ENCODE measurements at places on chromosomes 16 and 17.

- DNase-seq: no peak
These were observed 69.0 kb downstream of the CNTNAP4 start for GRCh38 chr16:76346210-76346609.

- DNase-seq: no peak
These were observed 193.7 kb upstream of the TBX2 start for GRCh38 chr17:61205931-61206330.

DNA sequence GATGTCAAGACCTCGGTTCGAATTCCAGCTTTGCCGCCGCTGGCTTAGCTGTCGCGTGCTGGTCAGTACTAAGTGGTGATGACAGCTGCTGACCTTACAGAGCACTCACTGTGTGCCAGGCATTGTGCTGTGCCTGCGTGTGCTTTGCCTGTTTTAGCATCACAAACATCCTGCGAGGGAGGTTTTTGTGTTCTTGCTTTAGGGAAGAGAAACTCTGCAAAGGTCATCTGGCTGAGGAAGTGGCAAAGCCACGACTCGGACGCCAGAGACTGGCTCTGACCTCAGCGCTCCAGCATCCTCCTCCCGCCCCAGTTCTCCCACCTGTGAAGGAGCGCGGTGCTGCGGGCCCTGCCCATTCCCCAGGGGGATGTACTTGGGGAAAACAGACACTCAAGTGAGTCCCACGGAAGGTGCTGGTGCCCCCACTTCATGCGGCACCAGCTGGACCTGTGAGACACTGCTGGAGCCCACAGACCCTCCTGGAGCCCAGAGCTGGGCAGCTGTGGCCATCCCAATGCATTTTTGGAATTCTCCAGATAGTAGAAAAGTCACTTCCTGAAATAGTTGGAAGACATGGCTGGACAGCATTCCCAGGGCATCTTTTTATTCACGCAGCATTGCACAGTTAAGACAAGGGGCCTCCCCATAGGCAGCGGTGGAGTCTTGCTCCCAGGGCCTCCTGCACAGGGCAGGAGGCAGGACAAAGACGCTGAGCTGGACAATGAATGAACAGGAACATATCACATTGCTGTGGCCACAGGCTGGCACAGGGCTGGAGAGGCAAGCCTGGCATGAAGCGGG is 20.0 kb upstream of the HERPUD1 start:
- no peak for DNase-seq

- no peak for DNase-seq
These were observed 781 bp downstream of the RSKR start for GRCh38 chr17:28612936-28613872.

All from activated naive CD8-positive, alpha-beta T cell treated with anti-CD3 and anti-CD28 coated beads, Interleukin-2, amount 10 ng/mL, durations not matched to agents 7 days and 5 days (primary cell).